ENCODE measurements at places on chromosomes 16 and 17.

DNA sequence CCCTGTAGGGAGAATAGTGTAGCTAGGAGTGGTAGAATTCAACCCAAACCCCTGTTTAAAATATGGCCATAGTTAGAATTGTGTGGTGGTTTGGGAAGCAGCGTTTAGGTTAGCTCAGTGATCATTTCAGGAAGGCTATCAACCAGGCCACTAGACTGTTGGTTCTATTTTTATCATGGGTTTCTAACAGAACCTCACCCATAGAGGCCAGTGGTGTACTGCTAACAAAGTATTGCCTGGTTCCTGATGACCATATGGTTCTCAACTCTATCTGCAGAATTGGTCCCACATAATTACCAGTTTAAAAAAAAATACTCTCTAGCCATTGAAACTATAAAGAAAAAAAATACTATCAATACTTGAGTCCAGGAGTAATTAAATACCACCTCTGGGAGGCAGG, 70.5 kb upstream of the RASL10B start:
- no peak for DNase-seq

- DNase-seq, result no peak
These were observed 14.9 kb downstream of the CTU2 start for GRCh38 chr16:88721236-88721635.

DNA sequence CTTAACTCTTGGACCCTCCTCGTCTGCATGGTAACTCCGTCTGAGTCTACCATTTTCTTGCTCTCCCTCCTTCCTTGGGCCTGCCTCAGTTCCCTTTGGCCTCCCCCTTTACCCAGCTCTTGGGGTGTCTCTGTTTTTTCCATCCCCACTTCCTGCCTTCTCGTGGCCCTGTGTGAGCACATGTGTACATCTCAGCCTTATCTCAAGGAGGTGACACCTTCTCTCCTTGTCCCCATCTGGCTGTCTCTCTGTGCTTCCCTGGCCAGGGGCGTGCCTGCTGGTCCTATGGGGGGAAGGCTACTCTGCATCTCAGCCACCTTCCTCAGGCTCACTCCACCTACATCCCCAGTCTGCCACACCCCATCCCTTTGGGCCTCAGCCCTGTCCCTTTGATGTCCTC, 6.6 kb downstream of the CTF1 start:
- DNase-seq, result no peak

- DNase-seq, result no peak
These were observed 61.5 kb downstream of the USP22 start for GRCh38 chr17:20981046-20981920.

- no peak for DNase-seq
These were observed 2.0 kb downstream of the STAT5B start for GRCh38 chr17:42274253-42274542.

DNA sequence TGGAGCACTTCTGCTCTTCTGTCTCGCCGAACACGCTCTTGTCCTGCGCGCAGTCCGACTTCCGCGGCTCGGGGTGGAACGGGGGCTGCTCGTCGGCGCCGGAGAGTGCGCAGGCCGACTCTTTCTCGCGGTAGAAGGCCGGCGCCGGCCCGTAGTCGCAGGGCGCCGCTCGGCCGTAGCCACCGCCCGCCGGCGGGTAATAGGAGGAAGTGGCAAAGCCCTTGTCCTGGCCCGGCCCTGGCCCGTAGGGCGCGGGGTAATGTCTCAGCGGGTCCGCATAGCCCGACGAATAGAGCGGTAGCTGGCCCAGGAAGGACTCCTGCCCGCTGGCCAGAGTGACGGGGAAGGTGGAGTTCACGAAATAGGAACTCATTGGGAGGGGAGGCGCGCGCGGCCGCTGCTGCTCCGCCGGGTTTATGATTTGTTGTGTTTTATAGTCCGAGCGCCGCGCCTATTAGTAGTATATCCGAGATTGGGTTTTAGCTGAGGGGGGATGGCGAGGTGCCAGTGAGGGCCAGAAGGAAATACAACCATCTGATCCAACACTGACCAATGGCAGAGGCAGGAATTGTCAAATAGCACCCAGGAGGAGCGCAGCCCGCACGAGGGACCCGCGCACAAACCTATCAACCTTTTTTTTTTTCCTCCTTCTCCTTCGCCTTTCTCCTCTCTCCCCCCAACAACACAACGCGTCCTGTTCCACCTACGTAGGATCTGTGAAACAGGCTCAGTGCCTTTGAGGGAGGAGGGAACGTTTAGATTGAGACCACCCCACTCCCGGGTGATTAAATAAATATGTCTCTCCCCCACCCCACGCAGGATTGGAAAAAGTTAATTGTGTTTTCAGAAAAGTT, 4.4 kb upstream of the HOXB5 start:
- DNase-seq, result no peak

DNA sequence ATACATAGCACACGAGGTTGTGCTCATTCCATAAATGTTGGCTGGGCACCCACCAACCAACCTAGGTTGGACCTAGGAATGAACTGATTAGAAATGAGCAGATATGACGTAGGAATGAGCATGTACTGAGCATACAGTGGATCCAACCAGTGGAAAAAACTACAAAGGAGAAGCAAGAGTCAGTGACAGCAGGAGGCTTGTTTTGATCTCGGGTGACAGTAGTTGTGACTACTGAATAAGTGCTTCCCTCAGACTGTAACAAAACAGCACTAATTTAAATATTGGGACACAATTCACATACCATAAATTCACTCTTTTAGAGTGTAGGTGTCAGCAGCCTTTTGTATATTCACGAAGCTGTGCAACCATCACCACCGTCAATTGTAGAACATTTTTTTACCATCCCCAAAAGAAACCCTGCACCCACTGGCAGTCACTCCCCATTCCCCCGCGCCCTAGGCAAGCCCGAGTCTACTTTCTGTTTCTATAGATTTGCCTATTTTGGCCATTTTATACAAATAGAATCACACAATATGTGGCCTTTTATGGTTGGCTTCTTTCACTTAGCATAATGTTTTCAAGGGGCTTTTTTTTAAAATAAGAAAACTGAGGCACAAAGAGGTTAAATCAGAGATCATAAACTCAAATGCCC, 7.0 kb downstream of the VAC14 start:
- no peak for DNase-seq

DNA sequence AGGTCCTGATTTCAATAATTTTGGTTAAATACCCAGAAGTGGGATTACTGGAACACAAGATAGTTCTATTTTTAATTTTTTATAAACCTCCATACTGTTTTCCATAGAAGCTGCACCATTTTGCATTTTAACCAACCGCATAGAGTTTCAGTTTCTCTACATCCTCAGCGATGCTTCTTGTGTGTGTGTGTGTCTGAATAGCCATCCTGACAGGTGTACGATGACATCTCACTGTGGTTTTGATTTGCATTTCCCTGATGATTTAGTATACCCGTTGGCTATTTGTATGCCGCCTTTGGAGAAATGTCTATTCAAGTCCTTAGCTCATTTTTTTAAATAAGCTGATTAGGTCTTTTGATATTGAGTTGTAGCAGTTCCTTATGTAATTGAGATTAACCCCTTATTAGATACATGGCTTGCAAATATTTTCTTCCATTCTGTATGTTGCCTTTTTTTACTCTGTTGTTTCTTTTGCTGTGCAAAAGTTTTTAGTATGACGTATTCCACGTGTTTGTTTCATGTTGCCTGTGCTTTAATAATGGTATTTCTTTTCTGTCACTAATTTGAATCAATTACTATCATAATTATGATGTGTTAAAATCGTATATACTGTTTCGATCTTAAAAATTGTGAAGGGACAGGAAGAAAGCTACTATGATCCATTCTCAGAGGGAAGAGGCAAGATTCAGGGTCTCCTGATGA, 227.2 kb upstream of the MON1B start:
- no peak for DNase-seq

DNA sequence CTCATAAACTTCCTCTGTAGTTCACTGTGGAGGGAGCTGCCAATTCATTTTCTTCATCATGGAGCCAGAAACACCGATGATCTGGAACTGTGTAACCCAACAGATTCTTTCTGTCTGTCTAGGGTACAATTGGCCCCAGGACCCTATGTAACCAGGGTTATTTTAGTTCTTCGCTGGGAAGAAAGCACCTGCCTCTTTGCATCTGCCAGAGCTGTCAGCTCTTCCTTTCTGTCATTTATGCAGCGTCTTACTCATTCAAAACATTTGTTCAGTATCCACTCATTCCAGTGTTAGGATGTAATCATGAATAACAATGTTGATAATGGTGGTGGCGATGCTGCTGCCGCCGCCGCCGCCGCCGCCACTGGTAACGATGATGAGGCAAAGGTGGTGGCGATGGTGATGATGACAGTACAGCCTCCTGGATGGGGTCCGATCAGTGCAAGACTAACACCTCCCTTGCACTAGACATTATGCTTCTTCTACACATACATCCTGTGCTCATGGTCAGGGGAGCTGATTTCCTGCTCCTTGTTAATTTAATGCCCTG, 46.1 kb downstream of the IRX5 start:
- no peak for DNase-seq

DNA sequence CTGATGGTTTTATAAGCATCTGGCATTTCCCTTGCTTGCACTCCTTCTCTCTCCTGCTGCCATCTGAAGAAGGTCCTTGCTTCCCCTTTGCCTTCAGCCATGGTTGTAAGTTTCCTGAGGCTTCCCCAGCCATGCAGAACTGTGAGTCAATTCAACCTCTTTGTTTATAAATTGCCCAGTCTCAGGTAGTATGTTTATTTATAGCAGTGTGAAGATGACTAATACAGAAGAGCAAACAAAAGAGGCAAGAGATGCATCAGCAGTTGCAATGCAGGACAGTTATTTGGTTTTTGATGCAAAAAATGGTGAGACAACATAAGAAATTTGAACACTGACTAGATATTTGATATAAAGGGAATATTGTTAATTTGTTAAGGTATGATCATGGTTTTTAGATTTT, 16.8 kb downstream of the TMEM100 start:
- DNase-seq, result no peak

Data from CD4-positive, alpha-beta memory T cell (primary cell).